Activated naive CD4-positive, alpha-beta T cell treated with anti-CD3 and anti-CD28 coated beads for 36 hours (primary cell): ENCODE measurements at places on chromosomes 4 and X. TPM values are rescaled to one million over a fixed set of nuclear protein-coding genes. Genes with fewer than 3 reads are reported as not detected.

PCSK1N gene
- total RNA-seq: 1.9 TPM

GRCh38 chr4:107379054-107379869, 340.8 kb downstream of the PAPSS1 start:
- no peak overlapping the region for H3K27ac ChIP-seq
- no peaks in the 10 kb centered on the region for H3K4me1 ChIP-seq
- peaks cover 5% of the 10 kb centered on the region for H3K27me3 ChIP-seq
- no peak for DNase-seq
- no peaks in the 10 kb centered on the region for H3K36me3 ChIP-seq

DNA sequence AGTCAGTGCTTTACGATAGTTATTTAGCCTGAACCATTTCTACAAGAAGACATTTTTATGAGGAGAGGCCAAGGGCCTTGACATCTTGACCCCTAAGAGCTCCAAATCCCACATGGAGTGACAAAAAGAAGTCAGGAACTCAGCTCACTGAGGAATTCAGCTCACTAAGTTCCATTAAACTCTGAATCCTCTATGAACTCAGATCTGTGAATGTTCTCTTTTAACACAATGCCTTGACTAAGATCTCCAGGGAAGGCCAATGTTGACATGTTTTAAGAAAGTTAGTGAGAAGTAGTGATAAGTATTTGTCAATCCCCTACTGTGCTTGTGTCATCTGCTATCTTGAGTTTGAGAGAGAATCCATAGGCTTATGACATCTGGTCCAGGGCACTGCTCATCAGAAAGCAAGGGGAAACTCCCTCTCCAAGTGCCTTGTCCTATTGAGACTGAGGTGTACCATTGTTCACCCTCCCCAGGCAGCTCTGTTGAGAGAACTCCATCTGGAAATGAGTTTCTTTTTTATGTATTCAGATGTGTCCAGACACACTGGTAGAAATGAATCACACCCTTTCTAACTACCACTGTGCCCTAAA, 68.7 kb upstream of the PCDH19 start:
- no peak overlapping the region for H3K27ac ChIP-seq
- no peak overlapping the region for H3K4me3 ChIP-seq
- no peaks in the 10 kb centered on the region for H3K36me3 ChIP-seq
- no peaks in the 10 kb centered on the region for H3K4me1 ChIP-seq
- no peak for DNase-seq

ZNF157 gene
- 0.69 TPM for total RNA-seq

TMEM255A gene
- not detected for total RNA-seq

FHDC1 gene
- 0.07 TPM for total RNA-seq

GRCh38 chrX:111830571-111830970, 45.4 kb upstream of the TRPC5OS start:
- no peak overlapping the region for H3K27ac ChIP-seq
- H3K4me3 ChIP-seq: no peak overlapping the region
- no peaks in the 10 kb centered on the region for H3K4me1 ChIP-seq
- H3K27me3 ChIP-seq: no peaks in the 10 kb centered on the region

DNA sequence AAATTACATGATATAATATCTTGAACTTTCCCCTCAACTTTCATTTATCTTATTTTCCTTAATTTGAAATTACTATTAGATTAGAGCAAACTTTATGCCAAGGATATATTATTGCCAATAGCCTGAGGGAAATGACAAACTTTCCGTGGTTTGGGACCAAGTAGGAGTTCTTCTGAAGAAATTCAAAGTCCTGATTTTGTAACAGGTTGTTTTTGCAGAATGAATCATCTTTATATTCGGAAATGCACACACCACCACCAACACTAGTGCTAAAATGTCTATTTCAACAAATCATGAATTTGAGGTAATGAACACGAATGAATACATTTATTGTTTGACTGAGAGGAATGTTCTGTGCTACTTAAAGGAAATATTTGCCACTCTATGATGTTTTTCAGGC, 226.7 kb downstream of the GRIA2 start:
- no peaks in the 10 kb centered on the region for H3K27me3 ChIP-seq
- H3K4me1 ChIP-seq: no peaks in the 10 kb centered on the region
- no peaks in the 10 kb centered on the region for H3K36me3 ChIP-seq
- no peak overlapping the region for H3K4me3 ChIP-seq

GRCh38 chr4:33961761-33962160, 2282.6 kb downstream of the ARAP2 start:
- no peaks in the 10 kb centered on the region for H3K36me3 ChIP-seq
- H3K27ac ChIP-seq: no peak overlapping the region
- no peak overlapping the region for H3K4me3 ChIP-seq
- DNase-seq: no peak
- no peaks in the 10 kb centered on the region for H3K4me1 ChIP-seq

RS1 gene
- total RNA-seq: not detected

- no peak overlapping the region for H3K4me3 ChIP-seq
- no peaks in the 10 kb centered on the region for H3K27me3 ChIP-seq
- no peak for DNase-seq
- peaks cover 11% of the 10 kb centered on the region for H3K4me1 ChIP-seq
- no peaks in the 10 kb centered on the region for H3K36me3 ChIP-seq
- no peak overlapping the region for H3K27ac ChIP-seq
These were observed 99.0 kb downstream of the ARSJ start for GRCh38 chr4:113880240-113881028.

ADH1C gene
- not detected for total RNA-seq

- H3K27me3 ChIP-seq: no peaks in the 10 kb centered on the region
- DNase-seq: no peak
- H3K4me3 ChIP-seq: no peak overlapping the region
- no peak overlapping the region for H3K27ac ChIP-seq
- H3K36me3 ChIP-seq: peaks cover 43% of the 10 kb centered on the region
These were observed 455.4 kb downstream of the IL15 start for GRCh38 chr4:142091691-142092182.

DNA sequence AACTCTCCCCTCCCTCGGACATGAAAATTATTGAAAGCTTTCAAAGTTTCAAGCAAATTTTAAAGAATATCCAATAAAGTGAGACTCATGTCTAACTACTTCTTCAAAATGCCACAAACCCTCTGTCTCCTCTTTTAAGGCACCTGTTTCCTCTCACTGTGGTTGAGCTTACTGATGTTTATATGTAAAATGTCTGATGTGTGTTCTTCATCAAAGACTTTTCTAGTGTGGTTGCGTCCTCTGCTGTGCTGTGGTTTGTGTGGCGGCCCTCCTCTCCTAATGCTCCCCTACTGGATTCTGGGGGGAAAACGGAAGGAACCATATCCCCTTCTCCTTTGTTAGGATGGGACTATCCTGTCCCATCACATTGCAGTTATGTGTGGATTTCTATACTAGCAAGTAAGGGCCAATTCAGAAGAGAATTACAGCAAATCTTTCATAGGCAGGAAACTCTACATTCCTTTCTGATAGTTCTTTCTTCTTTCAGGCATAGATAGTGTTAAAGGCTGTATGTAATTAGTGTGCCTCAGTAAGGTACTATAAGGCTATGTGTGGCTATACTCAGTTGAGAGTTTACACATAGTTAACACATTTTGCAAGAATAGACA, 221.0 kb upstream of the GPRIN3 start:
- H3K4me1 ChIP-seq: peaks cover 14% of the 10 kb centered on the region
- DNase-seq: peak; percentile 8
- H3K27me3 ChIP-seq: peaks cover 31% of the 10 kb centered on the region
- no peak overlapping the region for H3K4me3 ChIP-seq

- no peak overlapping the region for H3K27ac ChIP-seq
- H3K4me3 ChIP-seq: no peak overlapping the region
- no peaks in the 10 kb centered on the region for H3K36me3 ChIP-seq
- H3K4me1 ChIP-seq: no peaks in the 10 kb centered on the region
- no peaks in the 10 kb centered on the region for H3K27me3 ChIP-seq
These were observed 572.3 kb downstream of the PCDH11X start for GRCh38 chrX:92351511-92351910.

VCX3B gene
- not detected for total RNA-seq

DNA sequence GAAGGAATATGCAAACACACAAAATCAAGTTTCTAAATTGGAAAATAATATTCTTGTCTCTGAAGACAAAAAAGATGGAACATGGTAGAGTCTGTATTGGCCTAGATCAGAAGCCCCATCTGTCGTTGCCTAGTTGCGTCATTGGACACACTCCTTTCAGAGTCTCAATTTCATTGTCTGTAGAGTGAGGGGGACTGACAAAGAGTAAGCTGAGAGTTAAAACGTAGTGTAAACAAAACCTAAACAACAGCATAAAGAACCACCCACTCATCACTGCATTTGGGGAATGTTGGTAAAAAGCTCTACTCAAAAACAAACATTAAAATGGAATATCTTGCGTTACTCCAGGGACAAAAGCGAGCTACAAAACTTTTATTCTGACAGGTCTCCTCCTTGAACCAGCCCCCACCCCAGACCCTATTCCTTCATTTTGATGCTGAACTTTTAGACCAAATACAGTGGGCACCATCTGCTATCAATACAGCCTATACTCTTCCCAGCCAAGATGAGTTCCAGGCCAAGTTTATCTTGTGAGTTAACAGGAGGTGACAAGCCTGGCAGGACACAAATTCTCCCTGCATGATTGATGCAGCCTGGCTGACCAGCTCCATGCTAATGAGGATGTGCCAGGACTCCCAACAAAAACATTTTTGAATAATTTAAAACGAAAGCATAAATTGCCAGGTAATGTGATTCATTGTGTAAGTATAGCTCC, 125.2 kb downstream of the COL25A1 start:
- no peak overlapping the region for H3K4me3 ChIP-seq
- DNase-seq: no peak
- H3K27ac ChIP-seq: no peak overlapping the region
- peaks cover 5% of the 10 kb centered on the region for H3K27me3 ChIP-seq
- no peaks in the 10 kb centered on the region for H3K4me1 ChIP-seq

FRAS1 gene
- not detected for total RNA-seq

GRCh38 chr4:157882901-157883300, 289.9 kb downstream of the GASK1B start:
- no peak for DNase-seq
- H3K27ac ChIP-seq: no peak overlapping the region
- no peaks in the 10 kb centered on the region for H3K27me3 ChIP-seq
- H3K4me3 ChIP-seq: no peak overlapping the region
- H3K36me3 ChIP-seq: no peaks in the 10 kb centered on the region

GAGE12H gene
- total RNA-seq: not detected

GRCh38 chrX:116384406-116384954, 51.9 kb upstream of the SLC6A14 start:
- DNase-seq: no peak
- no peaks in the 10 kb centered on the region for H3K27me3 ChIP-seq
- H3K36me3 ChIP-seq: no peaks in the 10 kb centered on the region
- H3K4me3 ChIP-seq: no peak overlapping the region
- H3K27ac ChIP-seq: no peak overlapping the region
- H3K4me1 ChIP-seq: no peaks in the 10 kb centered on the region

DNA sequence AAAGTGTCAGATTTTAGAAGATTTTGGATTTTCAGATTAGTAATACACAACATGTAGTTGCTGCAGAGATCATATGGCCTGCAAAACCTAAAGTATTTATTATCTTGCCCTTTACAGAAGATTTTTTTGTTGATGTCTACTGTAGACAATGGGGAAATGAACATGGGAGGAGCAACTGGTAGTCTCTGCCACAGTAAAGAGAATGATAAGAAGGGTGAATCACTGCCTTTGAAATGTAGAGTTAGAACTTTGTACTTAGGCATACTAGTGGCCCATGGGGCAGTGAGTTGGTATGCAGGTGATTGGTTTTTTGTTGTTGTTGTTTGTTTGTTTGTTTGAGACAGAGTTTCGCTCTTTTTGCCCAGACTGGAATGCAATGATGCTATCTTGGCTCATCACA, 50.1 kb downstream of the GAB1 start:
- no peak for DNase-seq
- no peak overlapping the region for H3K4me3 ChIP-seq
- no peak overlapping the region for H3K27ac ChIP-seq
- H3K4me1 ChIP-seq: no peaks in the 10 kb centered on the region
- H3K36me3 ChIP-seq: no peaks in the 10 kb centered on the region

DNA sequence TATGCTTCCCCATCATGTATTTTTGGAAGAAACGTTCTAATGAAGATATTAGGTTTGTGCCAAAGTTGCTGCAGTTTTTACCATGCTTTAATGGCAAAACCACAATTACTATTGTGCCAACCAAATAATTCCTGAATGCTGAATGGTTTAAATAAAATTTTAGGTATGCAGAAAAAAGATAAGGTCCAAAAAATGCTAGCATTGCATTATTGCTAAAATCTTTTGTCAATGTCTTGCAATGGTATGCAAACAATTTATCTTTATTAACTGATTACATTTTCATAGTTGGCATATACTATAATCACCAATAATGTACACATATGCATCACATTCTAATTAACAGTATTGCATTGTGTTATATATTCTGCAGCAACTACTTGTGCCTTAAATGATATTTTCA, 1657.4 kb upstream of the IGFBP7 start:
- H3K27ac ChIP-seq: no peak overlapping the region
- H3K27me3 ChIP-seq: no peaks in the 10 kb centered on the region
- H3K4me1 ChIP-seq: no peaks in the 10 kb centered on the region
- no peaks in the 10 kb centered on the region for H3K36me3 ChIP-seq
- H3K4me3 ChIP-seq: no peak overlapping the region
- no peak for DNase-seq

GRCh38 chr4:19512086-19512485, 739.6 kb upstream of the SLIT2 start:
- no peaks in the 10 kb centered on the region for H3K36me3 ChIP-seq
- no peak overlapping the region for H3K4me3 ChIP-seq
- no peaks in the 10 kb centered on the region for H3K27me3 ChIP-seq
- H3K4me1 ChIP-seq: no peaks in the 10 kb centered on the region
- no peak overlapping the region for H3K27ac ChIP-seq

ZNF280C gene
- 3.9 TPM for total RNA-seq

DNA sequence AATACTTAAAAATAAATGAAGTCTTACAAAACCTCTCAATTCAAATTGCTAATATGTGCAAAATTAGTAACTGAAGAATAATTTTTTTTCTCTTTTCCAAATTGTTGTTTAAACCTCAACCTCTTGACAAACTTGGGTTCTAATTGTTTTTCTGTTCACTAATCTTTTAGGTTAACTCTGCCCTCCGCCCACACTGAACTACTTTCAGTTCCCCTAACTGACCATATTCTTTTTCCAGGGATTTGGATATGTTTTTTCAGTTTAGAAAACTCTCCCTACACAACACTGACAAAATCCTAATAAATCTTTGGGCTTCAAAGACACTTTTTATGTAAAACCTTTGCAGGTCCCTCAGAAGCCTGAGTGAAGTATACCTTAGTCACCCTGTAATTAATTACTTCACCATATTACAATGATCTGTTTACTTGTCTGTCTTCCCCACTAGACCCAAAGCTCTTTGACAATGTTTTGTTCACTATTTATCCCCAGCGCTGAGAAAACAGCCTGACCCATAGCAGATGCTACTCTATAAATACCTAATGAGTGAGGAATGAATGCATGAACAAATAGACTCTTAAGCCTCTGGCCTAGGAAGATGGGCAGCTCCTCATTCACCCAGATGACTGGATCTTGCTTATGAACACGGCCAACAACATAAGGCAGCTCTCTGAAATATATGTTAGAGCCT, 134.9 kb downstream of the MAML3 start:
- H3K36me3 ChIP-seq: no peaks in the 10 kb centered on the region
- H3K4me1 ChIP-seq: no peaks in the 10 kb centered on the region
- H3K4me3 ChIP-seq: no peak overlapping the region
- no peak for DNase-seq
- no peak overlapping the region for H3K27ac ChIP-seq
